ENCODE measurements at places on chromosomes 4 and X.
A peak's percentile ranks its signal among the peaks of the same experiment; 100 is the strongest.

DNA sequence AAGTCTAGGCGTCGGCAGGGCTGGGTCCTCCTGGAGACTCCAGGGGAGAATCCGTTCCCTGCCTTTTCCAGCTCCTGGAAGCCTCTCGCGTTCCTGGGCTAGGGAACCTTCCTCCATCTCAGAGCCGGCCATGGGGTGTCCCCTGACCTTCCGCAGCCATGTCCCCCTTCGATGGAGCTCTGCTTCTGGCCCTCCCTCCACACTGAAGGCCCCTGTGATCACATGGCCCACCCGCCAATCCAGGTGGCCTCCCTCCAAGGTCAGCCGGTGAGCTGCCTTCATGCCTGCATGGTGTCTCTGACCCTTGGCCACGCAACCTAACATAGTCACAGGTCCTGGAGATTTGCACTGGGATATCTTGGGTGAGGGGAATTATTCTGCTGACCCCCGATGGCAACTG lies 69.6 kb downstream of the TRMT44 start:
- DNase-seq: no peak

GRCh38 chrX:118847676-118848075 lies 24.1 kb downstream of the ZCCHC12 start:
- DNase-seq: no peak

GRCh38 chrX:13688384-13688957 lies 457 bp upstream of the RAB9A start:
- no peak for DNase-seq

GRCh38 chr4:90189178-90189577 lies 62.0 kb downstream of the CCSER1 start:
- DNase-seq: no peak

DNA sequence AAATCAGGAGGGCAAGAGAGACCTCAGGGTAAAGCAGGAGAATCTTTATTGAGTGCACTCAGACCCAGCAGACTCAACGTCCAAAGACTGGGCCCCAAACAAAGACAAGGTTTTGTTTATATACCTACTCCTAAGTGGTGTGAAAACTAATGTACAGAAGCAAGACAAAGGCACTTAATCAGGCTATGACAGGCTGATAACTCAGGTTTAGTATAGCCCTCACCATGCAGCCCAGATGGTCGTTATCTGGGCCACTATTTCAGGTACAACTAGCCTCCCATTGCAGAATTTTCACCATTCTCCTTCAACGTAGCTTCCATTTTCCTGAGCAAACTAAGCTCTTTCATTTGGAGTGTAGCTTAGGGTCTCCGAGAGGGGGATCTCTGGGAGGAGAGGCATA lies 36.9 kb downstream of the SULT1E1 start:
- DNase-seq: no peak

- DNase-seq: no peak
Measured at GRCh38 chr4:112085156-112086035, 59.9 kb upstream of the FAM241A start.

GRCh38 chrX:9681422-9681821 lies 84.2 kb downstream of the GPR143 start:
- DNase-seq: no peak

- no peak for DNase-seq
Measured at GRCh38 chr4:20698820-20699219, 1.4 kb upstream of the PACRGL start.

DNA sequence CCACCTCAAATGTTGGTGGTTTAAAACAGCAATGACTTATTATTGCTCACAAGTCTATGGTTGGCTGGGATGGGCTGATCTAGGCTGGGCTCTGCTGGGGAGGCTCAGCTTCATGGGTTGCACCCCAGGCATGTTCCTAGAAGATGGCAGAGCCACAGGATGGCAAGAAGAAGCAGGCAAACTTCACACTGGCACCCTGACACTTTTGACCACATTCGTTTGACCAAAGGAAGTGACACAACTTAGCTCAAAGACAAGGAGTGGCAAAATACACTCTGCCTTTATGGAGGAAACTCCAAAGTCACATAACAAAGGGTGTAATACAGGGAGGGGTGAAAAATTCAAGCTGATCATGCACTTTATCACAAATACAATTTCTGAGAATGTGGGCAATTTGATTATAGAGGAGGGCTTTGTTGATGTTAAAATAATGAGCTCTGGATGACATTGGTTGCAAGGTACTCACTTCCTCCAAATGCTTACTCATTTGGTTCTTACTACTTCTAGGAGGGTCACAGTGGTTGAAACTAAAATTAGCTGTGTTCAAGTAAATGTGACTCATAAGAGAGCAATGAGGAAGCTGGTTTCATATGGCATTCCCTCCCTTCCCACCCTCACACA lies 249.2 kb upstream of the RPS6KA3 start:
- no peak for DNase-seq

DNA sequence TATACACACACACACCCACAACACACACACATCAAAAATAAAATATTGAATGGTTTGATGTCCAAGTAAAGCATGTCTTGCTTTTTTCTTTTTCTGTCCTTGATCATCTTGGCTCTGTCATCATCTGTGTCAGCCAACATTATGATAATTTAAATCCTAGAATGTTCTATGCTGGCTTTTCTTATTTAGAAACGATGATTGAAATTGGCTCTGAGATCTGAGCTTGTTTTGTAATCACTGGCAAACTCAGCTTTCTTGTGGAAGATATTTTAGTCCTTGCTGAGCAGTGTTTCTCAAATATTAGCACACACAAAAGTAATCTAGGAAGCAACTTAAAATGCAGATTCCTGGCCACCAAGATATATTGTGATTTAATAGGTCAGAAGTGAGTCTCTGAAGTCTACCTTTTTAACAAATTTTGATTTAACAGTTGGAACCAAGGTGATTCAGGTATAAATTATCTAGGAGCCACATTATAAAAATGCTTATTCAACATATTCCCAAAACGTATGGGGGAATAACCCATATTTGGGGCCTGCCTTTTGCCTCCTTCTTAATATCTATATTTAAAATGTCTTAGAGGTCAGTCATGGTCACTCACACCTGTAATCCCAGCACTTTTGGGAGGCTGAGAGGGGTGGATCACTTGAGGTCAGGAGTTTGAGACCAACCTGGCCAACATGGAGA lies 24.0 kb upstream of the DSPP start:
- no peak for DNase-seq

GRCh38 chr4:10811991-10812390 lies 127.4 kb upstream of the CLNK start:
- no peak for DNase-seq

DNA sequence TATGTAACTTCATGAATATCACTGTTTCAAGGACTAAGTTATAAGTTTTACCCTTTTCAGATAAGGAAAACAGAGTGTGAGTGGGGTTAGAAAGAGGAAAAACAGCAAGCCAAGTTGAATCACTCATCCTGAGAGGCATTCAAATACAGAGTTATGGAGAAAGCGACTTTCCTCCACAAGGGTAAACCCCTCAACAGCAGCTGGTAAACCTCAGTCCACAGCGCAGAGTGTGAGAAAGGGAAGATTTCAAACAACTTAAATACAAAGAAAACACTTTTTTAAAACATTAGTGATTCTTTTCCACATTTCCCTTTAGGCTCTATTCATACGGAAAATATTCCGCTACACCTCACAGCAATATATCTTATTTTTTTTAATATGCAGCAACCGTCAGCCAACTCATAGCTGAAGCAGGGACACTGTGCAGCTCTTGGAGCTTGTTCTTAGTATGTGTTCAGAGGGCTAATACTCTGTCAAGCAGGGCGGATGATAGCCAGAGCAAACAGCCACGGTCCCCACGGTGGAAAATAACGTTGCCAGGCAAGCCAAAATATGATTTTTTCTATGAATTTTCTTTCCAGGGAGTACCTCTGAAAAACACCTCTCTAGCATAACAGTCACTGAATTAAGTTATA lies 488.9 kb upstream of the FAT1 start:
- no peak for DNase-seq

- DNase-seq: no peak
Measured at GRCh38 chrX:7110821-7111276, 36.7 kb upstream of the STS start.

DNA sequence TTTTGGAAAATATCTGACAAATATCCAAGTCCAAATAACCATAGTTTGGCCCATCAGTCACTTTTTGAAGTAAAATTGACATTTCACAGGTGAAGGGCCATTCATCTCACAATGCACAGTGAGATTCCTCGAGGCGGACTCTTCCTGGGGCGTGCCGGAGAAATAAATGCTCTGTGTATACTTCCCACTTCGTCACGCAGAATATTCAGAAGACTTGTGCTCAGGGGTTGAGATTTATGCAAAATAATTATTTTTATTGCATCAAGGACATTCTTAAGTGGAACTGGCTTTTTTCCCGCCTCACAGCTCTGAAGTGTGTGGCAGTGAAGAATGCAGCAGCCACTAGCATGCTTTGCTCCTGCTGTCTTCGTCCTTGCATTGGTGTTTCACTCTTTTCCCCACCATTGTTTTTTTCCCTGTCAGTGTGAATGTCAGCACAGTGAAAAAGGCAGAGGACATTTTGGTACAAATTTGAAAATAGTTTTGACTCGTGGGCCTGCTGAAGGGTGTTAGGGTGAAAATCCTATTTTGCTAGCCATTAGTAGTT lies 70.6 kb downstream of the FAM193A start:
- no peak for DNase-seq

- DNase-seq: peak; percentile 32
Measured at GRCh38 chrX:39814391-39814790, 283.4 kb downstream of the BCOR start.

DNA sequence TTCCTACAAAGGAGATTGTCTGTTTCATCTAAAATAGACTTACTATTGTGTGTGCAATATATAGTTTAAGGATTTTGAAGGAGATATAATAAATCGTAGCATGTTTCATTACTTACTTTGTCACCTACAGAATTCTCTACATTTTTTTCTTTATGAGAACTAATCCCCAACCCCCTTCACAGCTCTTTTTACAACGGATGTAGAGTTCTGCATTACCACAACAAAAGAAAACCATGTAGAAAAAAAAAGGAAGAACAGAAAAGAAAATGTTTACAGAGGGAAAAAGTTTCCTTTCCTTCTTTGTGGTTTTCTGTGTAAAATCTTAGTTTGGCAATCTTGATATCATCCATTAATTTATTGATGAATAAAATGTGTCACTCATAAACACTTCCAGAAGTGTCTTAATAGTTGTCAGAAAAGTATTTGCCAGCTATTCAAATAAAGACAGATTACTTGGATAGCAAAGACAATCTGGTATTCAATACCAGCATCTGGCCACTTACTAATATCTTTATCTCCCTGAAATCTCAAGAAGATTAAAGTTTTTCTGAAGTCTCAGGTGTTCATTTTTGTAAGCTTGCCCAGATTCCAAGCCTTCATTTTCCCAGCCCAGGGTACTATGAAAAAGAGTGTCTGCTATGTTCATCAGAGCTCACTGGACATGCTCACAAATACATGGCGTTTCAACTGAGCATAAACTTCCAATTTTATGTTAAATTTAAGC lies 806.8 kb downstream of the PCDH19 start:
- DNase-seq: no peak

DNA sequence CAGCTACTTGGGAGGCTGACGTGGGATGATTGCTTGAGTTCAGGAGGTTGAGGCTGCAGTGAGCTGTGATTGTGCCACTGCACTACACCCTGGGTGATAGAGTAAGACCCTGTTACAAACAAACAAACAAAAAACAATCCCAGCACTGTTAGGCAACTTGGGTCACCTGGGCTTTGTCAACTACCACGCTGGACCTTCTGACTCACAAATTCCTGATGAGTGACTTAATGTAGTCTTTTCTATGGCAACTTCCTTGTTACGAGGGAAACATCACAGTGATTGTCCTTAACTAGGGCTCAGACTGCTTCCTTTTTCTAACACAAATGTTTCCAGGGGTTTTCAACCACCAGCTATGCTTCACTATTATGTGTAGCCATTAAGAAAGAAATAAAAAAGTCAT lies 128.8 kb upstream of the GPC4 start:
- no peak for DNase-seq

DNA sequence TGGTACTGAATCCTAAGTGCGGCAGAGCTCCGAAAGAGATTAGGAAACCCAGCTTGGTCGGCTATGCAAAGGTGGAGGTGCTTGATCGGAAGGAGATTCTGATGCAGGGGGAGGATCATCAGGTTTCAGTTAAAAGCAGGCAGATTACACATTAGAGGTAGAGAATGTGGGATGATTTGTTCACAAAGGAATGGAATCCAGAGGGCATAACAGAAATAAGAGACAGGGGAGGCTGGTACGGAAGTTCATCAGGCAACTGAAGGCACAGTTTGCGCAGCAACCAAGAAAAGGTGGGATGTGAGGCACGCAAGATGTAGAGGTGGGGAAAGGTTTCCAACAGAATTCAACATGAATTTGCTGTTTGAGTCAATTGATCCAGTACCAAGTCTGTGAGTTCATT lies 424 bp upstream of the ZNF330 start:
- DNase-seq: no peak

DNA sequence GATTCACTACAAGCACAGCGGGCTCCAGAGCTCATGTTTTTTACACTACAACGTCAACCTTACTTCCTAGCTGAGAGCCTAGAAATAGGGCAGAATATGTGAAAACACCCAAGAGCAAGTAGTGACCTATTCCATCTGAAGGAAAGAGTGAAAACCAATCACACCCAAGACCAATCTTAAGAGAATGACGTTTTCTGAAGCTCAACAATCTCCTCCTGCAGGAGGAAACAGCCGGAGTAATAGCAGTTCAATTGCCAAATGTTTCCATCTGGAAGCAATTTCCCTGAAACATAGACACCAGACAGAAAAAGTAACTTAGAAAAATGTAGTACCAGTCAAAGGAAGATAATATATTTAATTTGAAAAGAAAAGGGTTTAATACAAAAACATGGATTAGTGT lies 142.4 kb downstream of the ANXA5 start:
- DNase-seq: no peak

- no peak for DNase-seq
Measured at GRCh38 chr4:45946699-45947098, 177.2 kb downstream of the GABRG1 start.

DNA sequence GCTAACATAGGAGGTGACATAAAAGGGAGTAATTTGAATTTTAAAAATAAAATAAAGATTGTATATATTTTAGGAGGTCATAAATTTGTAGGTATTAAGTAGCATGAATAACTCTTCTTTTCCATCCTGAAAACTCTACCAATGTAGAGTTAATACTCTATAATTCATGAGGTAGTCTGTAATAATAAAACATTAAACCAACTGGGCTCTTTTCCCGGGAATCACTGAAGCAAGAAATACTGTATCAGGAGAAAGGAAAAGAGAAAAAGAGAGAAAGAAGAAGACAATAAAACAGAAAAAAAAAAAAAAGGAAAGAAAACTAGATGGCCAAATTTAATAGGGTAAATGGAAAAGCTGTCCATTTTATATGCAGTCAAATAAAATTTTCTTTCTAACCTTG lies 984.4 kb downstream of the CCSER1 start:
- DNase-seq: no peak

GRCh38 chr4:14348506-14348905 lies 653.8 kb upstream of the CPEB2 start:
- no peak for DNase-seq

Measured in T-cell (primary cell).